ENCODE measurements at places on chromosomes 1 and 21. TPM values are rescaled to one million over a fixed set of nuclear protein-coding genes. Genes with fewer than 3 reads are reported as not detected.

LHX8 gene
- polyA plus RNA-seq = not detected

KCNA3 gene
- 78.6 TPM for polyA plus RNA-seq

SPRR2G gene
- not detected for polyA plus RNA-seq

DMRTA2 gene
- polyA plus RNA-seq = not detected

MDM4 gene
- 12.6 TPM for polyA plus RNA-seq

GCLM gene
- 12.5 TPM for polyA plus RNA-seq

IL22RA1 gene
- polyA plus RNA-seq = not detected

APCS gene
- not detected for polyA plus RNA-seq

EDARADD gene
- polyA plus RNA-seq = not detected

RIIAD1 gene
- not detected for polyA plus RNA-seq

DISP1 gene
- 3.4 TPM for polyA plus RNA-seq

Measured in naive B cell (primary cell).